Liver (tissue), 10 donors: ENCODE measurements at places on chromosomes 4 and X. TPM values are rescaled to one million over a fixed set of nuclear protein-coding genes. Genes with fewer than 3 reads are reported as not detected.

RTL5 gene
- 0.32 TPM for polyA plus RNA-seq

RRAGB gene
- 2.8 TPM for polyA plus RNA-seq

CACNA1F gene
- 0.03 TPM for polyA plus RNA-seq

C4orf54 gene
- polyA plus RNA-seq = not detected

IL2 gene
- not detected for polyA plus RNA-seq

SPP1 gene
- 80.2 TPM for polyA plus RNA-seq
